ENCODE measurements at places on chromosomes 6 and 20.

DNA sequence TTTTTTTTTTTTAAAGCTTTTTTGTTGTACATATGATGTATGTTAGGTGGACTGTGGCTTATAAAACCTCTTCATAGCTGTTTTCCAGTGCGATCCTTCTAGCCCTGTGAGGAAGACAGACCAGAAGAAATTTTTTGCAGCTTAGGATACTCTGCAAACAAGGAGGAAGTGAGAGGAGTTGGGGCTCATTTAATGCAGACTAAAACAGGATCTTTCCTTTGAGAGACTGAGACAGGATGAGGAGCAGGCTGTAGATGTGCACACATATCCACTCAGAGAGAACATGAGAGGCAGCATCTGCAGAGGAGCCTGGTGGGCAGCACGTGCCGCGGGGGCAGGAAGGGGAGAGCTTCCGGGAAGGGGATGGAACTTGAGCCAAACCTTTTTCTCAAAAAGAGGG, 45.7 kb downstream of the PPARD start:
- no peak for DNase-seq

DNA sequence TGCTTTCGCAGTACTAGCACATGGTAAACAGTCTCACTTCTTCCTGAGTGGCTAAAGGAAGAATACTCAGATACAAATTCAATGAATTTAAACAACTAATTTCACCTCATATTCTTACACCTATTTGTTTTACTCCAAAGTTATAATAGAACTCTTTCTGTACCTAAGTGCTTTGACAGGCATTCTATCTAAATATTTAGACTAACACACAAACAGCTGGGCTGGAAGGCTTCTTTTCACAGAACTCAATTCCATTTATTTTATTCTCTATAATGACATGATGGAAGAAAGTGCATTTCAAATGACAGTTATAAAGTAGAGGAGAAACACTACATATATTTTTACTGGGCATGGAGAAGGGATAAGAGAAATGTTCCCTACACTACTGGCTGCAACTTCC, 384.9 kb upstream of the SPTLC3 start:
- no peak for DNase-seq

GRCh38 chr6:144583614-144583954, 298.4 kb downstream of the UTRN start:
- DNase-seq = no peak

DNA sequence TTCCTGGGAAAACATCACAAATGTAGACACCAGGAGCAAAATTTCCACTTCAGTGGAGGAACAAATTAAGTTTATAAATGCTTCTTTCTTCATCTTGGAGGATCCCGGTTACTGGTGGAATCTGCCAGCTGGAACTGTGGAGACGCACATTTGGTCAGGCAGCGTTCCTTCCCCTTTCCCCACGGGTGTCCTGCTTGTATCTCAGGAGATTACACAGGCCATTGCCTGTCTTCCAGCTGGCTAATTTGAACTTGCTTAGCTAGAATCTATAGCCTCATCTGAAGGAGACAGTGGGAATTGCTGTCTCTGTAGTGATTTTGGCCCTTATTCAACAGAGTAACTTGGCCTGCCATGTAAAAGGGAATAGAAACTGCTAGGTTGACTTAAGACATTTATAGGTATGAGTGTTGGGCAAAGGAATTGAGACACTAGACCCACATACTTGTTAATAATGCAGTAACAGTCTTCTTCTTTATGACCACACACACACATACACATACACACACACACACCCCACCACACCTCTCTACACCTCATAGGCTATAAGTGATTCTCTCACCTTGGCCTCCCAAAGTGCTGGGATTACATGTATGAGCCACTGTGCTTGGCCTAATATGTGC, 34.4 kb downstream of the TSBP1 start:
- DNase-seq = no peak

DNA sequence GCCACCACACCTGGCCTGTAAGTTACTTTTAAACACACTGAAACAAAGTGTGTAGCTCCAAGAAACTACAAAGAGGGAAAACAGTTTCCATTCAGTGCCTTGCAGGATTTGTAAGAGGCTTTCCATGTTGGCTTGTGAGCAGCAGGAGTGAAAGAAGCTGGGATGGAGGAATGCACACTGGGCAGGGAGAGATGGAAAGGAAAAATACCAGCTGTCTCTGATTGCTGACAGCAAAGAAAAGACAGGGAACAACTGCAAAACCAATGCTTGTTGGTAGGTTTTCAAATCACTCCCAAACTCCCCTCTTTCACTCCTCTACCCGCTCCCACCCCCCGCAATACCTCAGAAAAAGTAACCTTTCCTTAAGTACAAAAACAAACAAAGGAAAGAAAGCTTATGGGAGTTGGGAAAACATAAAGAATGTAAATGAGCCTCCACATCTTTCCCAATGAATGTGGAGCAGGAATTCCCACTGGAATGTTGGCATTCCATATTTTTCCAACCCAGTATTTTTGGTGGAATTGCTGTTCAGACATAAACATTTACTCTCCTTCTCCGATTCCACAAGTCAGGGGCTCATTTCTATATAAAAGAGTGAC, 166.1 kb downstream of the THBS2 start:
- no peak for DNase-seq

DNA sequence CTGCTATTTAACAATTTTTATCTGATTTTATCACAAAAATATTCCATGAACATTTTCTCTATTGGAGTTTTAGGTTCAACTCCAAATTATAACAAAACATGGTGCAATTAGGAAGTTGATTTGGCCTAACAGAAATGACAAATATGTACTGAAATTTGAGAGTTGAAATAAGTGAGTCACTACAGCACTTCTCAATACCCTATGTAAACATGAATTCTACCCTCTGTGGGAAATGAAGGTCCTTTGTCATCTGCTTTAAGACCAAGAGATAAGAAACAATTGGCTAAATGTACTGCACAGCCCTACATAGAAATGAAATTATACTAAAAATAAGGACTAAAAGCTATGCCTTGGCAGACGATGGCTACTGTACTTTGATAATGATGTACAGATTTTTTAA, 86.2 kb upstream of the BEND6 start:
- DNase-seq = no peak

DNA sequence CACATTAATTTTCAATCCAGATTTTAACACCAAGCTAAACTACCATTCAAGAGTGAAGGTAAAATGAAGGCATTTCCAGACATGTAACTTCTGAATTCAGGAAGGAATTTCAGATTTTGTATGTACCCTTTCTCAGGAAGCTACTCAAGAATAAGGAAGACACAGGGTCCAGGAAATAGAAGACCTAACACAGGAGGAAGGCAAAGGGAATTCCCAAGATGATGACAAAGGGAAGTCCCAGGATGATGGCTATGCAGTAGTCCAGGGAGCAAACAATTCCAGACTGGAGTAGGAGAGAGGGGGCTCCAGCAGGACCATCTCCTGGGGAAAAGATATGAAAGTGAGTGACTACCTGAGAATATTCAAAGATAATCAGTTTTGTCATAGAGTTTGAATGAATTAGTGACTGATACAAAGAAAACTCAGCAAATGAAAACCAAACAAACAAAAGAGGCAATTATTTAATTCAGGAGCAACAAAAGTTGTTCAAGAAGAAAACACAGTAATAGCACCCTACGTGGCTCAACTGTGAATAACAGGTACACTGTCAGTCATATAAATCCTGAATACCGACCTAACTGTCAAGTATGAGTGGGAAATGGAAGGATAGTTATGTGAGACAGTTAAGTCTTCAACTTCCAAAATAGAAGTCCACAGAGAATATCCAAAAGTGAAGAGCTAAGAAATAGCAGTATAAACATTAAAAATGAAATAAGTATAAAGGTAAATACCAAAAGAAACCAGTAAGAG, 4.0 kb downstream of the RNF24 start:
- no peak for DNase-seq

DNA sequence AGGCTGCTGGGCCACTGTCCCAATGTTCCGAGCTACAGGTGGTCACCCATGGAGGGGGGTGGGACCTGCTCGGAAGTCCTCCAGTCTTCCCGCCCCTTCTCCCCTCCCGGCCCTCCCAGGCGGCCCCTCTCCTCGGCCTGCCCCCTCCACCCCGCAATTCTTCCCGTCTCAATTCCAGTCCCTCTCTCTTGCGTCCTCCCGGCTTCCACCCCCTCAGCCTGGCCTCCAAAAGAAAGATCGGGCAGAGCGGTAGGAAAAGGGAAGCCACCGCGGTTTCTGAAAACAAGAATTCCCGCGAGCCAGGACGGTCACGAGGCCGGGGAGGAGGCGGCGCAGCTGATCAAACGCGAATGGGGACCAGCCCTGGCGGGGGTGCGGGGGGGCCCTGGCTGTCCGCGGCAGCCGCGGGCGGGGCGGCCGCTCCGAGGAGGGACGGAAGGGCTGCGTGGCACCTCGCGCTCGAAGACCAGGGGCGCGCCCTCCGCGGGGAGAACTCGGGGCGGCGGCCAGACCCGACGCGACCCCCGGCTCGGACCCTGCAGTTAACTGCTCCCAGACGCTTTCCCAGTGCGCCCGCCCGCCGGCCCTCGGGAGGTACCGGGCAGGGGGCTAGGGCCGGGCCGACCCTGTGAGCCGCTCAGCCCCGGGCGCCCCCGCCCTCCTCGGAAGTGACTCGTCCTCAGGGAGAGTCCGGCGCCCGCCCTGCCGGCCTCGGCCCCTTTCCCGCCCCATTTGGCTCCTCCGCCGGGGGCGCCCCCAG, 1.0 kb downstream of the PXDC1 start:
- DNase-seq = no peak

GRCh38 chr6:46473881-46474280, 17.4 kb downstream of the RCAN2 start:
- no peak for DNase-seq

DNA sequence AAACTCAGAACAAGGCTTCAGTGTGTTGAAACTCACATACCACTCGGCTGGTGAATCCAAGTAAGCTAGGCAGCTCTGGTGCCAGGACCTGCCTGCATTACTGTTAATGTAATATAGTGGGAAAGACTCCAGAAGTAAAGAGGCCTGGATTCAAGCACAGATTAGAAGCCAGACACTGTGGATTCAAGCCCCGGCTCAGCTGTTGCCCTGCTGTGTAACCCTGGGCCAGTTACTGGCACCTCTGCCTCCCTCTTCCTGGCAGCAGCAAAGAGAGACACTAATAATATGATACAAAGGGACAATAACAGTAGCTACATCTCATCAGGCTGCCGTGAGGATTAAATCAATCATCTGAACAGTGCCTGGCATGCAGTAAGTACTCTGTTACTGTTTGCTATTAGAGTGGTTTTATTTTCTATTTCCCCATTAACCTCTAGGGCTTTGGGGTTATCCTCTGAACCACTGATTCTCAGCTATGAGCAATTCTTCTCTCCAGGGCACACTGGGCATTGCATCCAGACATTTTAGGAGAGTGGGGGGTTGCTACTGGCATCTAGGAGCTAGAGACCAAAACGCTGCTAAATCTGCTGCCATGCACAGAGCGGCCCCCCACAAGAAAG, 92.9 kb downstream of the ZMYND8 start:
- no peak for DNase-seq

GRCh38 chr6:100466410-100467128, 1.8 kb upstream of the SIM1 start:
- DNase-seq = no peak

DNA sequence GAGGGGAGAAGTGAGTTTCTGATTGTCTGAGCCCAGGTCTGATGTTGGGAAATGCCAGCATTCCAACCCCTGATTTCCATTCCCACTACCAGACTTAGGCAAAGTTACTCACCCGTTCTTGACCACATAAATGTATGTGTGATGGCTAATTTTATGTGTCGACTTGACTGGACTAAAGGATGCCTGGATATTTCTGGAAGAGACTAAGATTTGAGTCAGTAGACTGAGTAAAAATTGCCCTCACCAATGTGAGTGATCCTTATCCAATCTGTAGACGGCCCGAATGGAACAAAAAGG, 95.8 kb upstream of the TAB2 start:
- no peak for DNase-seq

DNA sequence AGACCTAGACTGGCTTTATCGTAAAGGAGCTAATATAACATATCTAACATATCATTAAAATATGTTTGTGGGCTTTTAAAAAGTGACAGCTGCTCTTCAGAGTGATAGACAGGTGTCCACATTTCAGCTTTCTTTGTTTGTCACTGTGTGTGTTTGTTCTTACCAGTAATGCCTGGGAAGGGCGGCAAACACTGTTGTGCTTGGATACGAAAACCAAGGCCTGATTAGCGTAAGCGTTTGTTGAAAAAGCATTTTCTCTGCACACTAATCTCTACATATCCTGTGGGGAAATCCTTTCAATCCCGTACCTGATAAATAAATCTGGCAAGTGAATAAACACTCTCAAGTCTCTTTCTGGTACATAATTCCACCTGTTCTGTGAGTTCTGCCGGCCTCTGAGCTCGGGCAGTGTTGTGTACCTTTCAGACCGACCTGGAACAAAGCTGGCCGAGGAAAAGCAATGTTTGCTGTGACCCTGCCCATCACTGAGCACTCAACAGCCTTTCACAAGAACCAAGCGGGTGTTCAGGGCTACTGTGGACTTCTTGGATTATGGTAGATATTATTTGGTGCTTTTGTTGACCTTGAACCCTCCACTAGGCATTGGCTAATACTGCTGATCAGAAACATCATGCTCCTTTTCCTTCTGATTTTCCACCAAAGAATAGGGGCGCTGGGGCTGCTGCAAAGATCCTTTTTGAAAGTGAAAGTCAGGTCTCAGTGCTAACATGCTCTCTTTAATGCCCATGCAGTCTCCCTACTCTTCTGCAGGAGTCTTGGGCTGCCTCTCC, 100.4 kb downstream of the CD83 start:
- no peak for DNase-seq

- DNase-seq = no peak
Observed at GRCh38 chr20:57195469-57196100, 70.9 kb downstream of the BMP7 start.

GRCh38 chr6:44594481-44594880, 207.0 kb downstream of the CDC5L start:
- DNase-seq = no peak

- no peak for DNase-seq
Observed at GRCh38 chr6:154696661-154697060, 36.6 kb upstream of the SCAF8 start.

- no peak for DNase-seq
Observed at GRCh38 chr6:157034436-157035230, 257.5 kb downstream of the ARID1B start.

DNA sequence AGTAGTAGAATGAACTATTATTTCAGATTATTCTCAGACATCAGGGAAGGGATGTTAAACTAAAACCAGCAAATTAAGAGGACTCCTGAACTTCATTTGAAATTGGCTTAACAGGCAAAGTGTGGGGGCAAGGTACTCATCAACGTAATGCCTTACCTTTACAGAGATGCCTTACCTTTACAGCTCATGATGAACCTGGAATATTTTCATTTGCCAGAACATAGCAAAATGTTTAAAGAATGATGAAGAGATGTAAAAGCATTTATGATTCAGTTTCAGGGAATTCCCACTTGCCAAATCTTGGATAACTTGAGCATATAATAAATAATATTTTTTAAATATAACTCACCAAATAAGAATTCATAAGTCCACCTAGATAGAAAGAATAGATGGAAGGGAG, 207.5 kb downstream of the TINAG start:
- no peak for DNase-seq
